ENCODE measurements at places on chromosomes 7 and 10.

DNA sequence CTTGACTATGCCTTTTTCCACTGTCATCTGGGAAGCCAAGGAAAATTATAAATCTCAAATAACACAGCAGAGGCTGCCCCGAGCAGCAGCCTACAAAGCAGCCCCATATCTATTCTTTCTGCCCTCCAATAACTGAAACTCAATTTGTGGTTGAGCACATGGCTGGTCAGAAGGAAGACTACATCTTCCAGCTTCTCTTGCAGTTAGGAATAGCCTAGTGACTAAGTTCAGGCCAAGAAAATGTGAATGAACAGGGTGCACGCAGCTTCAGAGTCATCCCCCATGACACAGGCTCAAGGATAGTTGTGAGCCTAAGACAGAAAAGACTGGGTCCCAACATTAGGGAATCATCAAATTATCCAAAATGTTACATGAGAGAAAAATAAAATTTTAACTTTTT is 42.3 kb downstream of the CHCHD3 start:
- no peak for DNase-seq

DNA sequence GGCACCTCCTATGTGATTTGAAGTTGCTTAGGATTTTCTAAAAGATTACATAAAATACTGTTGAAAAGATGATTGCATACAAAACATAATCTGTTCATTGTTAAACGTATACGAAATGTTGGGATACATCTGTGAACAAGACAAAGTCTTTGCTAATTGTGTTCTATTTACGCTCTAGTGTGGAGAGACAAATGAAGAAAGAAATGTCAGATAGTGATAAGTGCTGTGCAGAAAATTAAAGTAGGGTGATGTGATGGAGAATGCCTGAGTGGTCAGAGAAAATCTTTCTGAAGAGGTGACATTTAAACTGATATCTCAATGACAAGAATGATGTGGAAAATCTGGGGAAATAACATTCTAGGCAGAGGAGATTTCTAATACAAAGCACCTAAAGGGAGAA is 13.4 kb upstream of the ZRANB1 start:
- no peak for DNase-seq

GRCh38 chr7:135930565-135931461 is 46.3 kb downstream of the MTPN start:
- no peak for DNase-seq

DNA sequence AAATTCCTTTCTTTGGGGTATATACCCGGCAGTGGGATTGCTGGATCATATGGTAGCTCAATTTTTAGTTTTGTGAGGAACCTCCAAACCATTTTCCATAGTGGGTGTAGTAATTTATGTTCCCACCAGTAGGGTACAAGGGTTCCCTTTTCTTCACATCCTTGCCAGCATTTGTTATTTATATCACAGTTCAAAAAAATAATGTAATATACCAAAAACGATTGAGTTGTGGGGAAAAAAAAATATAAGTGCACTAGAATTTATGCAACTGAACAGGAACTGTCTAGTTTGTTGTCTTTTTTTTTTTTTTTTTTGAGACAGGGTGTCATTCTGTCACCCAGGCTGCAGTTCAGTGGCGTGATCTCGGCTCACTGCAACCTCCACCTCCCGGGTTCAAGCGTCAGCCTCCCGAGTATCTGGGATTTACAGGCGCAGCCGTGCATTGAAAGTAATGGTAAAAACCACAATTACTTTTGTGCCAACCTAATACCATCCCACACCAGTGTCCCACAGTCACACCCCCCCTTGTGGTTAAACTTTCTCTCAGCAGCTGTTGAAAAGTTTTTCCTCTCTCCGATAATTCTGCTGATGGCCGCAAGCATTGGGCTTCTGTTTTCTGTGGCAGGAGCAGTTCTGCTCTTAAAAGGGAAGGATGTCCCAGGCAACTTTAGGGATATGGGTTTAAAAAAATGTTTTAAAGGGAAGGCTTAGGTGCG is 6.8 kb upstream of the LAT2 start:
- no peak for DNase-seq

DNA sequence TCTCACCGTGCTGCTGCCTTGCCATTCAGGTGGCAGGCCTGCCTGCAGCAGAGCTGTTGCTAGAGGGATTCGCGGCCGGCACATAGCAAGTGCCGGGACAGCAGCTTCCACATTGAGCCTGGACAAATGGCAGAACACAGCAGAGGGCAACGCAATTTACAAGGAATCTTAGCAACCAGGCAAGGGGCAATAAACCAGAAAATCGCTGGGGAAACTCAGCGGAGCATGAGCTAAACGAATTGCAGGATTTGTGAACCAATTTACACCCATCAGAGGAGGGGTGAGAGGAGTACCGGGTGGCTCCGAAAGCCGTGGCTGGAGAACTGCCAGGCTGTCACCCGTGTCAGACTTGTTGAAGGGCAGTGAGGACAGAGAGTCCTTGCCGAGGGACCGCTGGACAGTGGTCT is 58.6 kb upstream of the LOXL4 start:
- DNase-seq, result no peak

DNA sequence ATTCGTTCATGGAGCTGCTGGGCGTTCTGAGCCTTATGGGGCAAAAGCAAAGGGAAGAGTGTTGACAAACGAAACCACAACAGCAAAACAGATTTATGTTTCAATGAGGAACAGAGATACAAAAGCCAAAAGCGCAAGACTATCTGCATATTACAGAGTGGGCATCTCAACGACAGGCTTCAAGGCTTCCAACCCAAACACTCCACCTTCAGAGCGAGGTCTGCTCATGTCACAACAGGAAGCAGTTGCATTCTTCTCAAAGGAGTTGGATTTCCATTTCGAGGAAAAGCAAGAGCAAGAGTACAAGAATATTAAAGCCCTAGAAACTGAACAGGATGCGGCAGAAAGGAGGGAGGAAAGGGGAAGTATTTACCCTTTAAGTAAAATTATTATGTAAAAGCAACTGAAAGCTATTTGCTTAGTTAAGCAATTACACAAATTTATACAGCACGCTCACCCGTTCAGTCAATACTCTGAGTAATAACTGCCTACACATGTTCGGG is 189.3 kb downstream of the ELMO1 start:
- no peak for DNase-seq

DNA sequence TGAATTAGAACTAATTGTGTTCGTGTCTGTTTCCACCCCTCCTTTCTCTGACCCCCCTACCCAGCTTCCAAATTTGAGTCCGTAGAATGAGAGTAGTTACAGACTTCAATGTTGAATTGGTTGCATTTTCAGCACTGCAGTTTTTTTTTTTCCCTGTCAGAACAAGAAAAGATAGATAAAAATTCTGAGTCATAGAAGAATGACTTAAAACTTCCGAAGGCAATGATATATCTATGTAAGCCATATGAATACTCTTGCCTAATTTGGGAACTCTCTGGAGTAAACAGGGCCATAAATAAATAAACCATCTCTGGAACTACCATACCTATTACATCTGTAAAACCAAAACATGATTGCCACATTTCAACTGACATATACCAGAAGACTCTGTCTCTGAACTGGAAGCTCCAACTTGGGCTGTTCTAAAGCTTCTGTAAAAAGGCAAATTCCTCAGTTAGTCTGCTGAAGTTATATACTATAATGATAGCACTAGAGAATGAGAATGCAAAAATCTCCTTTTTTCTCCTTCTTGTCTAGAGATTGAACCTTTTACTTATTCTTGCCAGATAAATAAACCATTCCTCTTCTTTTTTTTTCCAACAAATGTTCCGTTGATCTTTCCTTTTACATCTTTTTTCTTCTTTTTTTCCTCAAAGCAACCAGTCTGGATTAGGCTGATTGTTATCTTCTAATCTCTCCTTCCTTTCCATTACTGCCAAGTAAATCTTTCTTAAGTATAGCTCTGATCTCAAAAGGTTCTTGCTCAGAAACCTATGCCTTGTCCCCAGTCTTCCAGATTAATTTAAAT is 23.5 kb downstream of the VCL start:
- no peak for DNase-seq

- DNase-seq, result no peak
Measured at GRCh38 chr7:48420206-48420605, 248.9 kb downstream of the ABCA13 start.

DNA sequence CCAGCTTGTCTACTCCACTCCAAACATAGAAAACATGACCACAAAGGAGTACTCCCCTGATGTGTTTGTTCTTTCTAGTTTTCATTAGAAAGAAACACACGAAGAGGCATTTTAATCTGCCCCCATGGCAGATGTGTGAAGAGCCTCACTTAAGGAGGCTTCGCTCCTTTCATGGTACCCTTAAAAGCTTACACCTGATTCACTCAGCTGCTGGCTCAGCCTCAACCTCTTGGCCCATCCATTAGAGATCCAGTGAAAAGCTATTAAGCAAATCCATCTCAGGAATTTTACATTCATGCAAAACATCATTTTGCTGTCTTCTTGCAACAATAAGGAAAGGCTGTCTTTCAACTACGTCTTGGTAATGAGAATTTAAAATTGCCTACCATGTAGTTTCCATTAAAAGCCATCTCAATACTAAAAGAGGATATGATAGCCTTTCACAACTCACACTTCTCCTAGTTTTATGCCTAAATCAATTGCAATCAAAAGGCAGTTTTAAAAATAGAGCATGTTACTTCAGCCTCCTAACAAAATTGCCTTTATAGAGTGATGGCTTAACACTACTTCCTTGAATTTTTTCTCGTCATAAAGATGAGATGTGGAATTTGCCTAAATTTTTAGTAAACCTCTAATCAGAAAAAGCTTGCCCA is 22.7 kb downstream of the MACC1 start:
- no peak for DNase-seq
